Kidney (tissue), 22 donors: ENCODE measurements at places on chromosomes 5 and 9. TPM values are rescaled to one million over a fixed set of nuclear protein-coding genes. Genes with fewer than 3 reads are reported as not detected.

- no peak overlapping the region for H3K27ac ChIP-seq
- no peaks in the 10 kb centered on the region for H3K27me3 ChIP-seq
- H3K4me3 ChIP-seq = no peak overlapping the region
- DNase-seq = no peak
- H3K36me3 ChIP-seq = no peaks in the 10 kb centered on the region
Measured at GRCh38 chr5:160539431-160539830, 117.8 kb downstream of the PTTG1 start.

- no peak overlapping the region for H3K4me3 ChIP-seq
- no peak for DNase-seq
- no peaks in the 10 kb centered on the region for H3K36me3 ChIP-seq
- no peak overlapping the region for H3K27ac ChIP-seq
Measured at GRCh38 chr5:41764650-41765049, 105.6 kb downstream of the OXCT1 start.

DNA sequence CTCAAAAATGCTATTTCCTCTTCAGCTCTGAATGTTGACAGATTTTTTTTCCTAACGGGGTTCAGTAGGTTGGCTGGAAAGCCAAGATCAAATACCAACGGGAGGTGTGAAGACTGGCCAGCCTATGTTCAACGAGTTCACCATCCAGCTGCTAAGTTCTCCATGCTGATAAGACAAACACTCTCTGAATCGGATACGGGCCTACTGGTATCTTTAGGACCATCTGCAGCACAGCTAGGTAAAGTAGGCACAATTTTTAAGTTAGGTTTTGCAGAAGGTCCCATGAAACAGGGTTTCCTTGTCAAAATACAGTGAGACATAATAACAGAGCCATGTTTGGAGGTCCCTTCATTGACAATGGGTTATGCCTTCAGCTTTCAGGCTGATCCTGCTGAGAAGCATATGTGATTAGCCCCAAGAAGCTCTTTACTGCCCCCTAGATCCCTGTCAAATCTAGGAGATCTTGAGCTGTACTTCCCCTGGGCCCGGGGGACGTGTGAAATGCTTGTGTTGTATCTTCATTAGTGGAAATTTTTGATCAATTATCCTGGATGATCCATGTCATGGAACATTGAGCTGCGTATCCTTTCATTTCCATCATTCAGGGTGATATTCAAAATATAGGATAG lies 60.6 kb downstream of the PGM5 start:
- no peak overlapping the region for H3K4me3 ChIP-seq
- no peaks in the 10 kb centered on the region for H3K27me3 ChIP-seq
- H3K27ac ChIP-seq = no peak overlapping the region

Gene POLR3G
- 1.5 TPM for total RNA-seq

Gene TAF11L2
- total RNA-seq = not detected

Gene PITX1
- not detected for total RNA-seq
